ENCODE measurements at places on chromosomes 6 and 20.

GRCh38 chr6:148701375-148701774 is 45.5 kb upstream of the UST start:
- DNase-seq = no peak

GRCh38 chr6:114312931-114313330 is 29.9 kb downstream of the HS3ST5 start:
- no peak for DNase-seq

- DNase-seq = no peak
Observed at GRCh38 chr20:37757550-37757949, 63.7 kb downstream of the CTNNBL1 start.

DNA sequence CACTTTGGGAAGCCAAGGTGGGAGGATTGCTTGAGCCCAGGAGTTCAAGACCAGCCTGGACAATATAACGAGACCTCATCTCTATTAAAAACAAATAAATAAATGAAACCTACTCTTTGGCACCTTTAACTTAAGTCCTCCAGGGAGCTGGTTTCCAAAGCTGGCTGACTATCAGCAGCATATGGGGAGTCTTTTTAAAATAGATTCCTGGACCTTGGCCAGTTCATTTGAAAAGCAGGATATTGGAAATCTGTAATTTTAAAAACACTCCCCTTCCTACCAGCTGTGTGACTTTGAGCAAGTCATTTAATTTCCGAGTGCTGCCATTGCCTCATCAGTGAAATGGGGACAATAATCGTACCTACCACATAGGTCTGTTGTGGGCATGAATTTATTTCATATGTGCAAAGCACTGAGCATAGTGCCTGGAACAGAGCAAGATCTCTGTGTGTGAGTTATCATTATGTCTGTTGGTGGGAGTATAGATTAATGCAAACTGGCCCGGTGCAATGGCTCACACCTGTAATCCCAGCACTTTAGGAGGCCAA is 40.9 kb upstream of the PTPN1 start:
- no peak for DNase-seq

- DNase-seq = no peak
Observed at GRCh38 chr20:62361799-62362589, 5.1 kb downstream of the LAMA5 start.
